ENCODE measurements at places on chromosomes 2 and 18.

GRCh38 chr2:150081775-150082481, 405.5 kb downstream of the RND3 start:
- DNase-seq, result no peak

DNA sequence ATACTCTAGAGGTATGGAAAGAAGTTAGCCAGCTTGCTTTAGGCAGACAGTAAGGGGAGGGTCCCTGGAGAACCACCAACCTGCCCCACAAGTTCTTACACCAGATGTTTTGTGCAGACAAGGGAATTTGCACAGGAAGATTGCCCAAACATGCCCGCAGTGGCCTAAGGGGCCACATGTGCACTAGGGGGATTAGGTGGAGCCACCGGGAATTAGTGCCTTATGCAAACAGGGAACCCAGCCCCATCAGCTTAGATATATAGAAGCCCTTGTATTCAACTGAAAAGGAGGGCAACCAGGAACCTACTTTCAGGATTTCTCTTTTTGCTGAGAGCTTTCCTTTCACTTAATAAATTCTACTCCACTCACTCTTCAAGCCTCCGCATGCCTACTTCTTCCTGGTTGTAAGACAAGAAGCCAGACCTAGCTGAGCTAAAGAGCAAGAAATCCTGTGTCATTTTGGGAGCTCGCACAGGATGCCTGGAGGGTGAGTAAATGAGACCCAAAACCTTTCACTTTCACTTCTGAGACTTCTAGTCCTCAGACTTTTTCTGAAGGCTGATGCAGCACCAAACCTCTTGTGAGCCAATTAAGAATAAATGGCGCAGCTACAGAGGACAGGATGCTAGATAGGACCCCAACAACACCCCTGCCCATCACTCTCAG, 146.3 kb downstream of the GCA start:
- no peak for DNase-seq

DNA sequence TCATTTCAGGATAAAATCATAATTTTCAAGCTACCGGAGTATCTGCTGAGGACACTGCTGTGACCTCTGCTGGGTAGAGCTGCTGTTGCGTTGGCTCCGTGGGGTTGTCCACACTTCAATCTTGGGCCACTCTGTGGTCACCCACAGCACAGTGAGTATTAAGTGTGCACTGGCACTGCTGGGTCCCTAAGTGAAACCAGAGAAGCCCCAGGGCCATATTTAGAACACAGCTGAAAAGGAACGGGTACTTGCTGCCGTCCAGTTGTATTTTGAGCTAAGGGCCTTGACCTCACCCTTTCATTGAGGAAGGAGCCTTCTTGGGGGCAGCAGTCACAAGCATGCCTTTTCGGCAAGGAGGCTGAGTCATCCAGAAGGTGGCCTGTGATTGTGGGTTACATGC, 10.1 kb downstream of the SLC9A4 start:
- no peak for DNase-seq

DNA sequence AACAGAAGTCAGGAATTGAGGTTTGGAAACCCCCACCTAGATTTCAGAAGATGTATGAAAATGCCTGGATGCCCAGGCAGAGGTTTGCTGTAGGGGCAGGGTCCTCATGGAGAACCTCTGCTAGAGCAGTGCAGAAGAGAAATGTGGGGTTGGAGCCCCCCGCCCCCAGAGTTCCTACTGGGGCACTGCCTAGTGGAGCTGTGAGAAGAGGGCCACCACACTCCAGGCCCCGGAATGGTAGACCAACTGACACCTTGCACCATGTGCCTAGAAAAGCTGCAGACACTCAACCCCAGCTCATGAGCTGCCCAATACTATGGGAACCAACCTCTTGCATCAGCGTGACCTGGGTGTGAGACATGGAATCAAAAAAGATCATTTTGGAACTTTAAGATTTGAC, 967.0 kb upstream of the NRXN1 start:
- no peak for DNase-seq

DNA sequence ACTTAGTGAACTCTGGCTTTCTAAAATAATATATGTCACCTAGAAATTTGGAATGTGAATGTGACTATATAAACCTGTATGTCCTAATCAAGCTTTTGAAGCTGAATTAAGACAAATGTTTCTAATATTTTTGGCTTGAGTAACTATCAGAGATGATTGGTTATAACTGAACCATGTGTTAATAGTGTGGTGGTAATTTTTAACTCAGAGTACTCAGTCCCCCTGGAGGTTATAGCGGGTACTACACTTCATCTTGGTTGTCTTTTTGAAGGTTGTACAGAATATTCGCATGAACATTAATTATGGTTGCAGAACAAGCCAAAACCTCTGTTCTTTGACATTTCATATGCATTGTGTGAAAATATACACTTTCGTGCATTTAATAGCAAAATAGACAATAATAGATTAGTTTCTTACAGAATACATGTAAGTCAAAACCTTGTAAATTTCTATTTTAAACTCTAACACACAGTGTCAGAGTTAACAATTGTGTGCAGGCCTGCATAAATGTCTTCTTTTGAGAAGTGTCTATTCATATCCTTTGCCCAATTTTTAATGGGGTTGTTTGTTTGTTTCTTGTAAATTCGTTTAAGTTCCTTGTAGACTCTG, 86.0 kb downstream of the OSBPL6 start:
- no peak for DNase-seq

GRCh38 chr2:236211296-236211695, 43.1 kb upstream of the GBX2 start:
- DNase-seq, result no peak

DNA sequence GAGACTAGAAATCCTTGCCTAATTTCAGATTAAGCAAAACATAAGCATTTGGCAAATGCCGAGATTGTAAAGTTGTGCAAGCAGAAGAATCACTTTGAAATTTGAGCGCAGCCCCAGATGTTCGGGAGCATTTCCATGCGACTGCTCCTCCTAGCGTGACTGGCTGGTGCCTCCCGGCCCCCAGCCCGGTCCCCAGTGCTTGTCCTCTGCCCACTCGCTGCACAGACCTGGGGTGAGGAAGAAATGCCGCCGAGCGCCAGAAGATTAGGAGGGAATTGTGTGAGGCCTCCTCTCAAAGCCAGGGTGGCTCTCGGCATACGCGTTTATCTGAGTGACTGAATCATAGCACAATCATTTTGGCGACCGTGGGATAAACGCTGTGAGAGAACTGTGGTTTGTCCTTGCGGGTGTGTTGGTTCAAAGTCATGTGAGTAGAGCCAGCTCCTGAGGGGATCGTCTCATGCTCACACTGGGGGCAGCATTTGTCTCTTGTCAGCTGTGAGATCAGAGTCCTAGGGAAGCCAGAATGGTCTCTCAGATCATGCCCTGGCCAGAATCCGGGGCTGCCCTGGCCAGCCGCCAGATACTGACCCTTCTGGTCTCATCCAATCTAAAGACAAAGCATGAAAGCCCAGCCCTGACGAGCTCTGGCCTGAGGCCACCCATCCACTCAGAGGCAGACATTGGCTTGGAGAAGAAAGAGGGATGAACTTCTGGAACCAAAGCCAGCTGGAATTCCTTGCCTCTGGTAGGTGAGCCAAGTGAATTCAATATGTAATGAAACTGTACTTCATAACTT, 189.3 kb downstream of the SH3RF3 start:
- DNase-seq, result no peak

GRCh38 chr2:112832841-112833638, 3.5 kb downstream of the IL1B start:
- DNase-seq, result no peak

- no peak for DNase-seq
Measured at GRCh38 chr2:157264099-157264498, 6.6 kb downstream of the GALNT5 start.

- no peak for DNase-seq
Measured at GRCh38 chr18:76573325-76574025, 78.4 kb upstream of the ZNF516 start.

DNA sequence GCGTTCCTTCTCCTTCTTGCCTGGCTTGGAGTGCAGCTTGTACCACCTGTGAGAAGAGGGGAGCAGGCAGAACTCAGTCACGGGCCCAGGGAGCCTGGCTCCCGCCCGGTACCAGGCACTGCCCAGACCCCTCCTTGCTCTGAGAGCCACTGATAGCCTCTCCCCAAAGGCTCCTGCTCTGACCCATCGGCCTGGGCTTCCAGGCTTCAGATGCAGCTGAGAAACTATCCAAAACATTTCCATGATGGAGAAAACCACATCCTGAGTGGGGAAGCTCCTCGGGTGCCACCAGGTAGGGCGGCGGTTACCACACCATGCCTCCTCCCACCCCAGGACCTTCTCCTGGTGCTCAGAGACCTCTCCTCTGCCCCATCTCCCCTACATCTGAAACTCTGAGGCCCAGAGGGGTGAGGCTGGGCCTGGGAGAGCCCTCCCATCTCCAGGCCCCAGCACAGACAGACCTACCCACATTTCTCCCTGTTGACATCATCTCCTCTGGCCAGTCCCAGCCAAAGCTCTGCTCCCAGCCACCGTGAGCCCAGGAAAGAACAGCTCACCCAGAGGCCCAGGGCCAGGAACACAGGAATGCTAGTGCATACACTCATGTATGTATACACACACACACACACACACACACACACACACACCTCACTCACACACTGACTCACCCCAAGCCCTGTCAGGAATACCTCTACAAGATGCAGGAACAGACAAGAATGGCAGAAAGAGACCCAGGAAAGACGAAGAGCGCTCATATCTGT, 17.9 kb upstream of the SFXN5 start:
- no peak for DNase-seq

DNA sequence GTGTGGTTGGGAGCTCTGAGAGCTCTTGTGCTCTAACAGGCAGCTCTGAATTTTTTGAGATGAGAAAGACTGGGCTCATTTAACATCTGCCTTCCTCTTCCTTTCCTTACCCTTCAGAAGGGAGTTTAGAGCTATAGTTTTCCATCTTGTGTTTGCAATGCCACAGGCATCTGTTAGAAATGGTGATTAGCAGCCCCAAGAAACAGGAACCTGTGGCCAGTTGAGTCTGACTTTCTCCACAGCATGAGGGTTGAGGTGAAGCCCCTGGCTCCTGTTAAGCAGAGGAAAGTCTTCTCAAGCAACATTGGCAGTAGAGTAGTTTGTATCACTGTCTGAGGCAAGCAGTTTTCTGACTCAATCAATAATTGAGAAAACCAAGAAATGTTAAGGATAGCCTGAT, 577.4 kb downstream of the ZEB2 start:
- no peak for DNase-seq

DNA sequence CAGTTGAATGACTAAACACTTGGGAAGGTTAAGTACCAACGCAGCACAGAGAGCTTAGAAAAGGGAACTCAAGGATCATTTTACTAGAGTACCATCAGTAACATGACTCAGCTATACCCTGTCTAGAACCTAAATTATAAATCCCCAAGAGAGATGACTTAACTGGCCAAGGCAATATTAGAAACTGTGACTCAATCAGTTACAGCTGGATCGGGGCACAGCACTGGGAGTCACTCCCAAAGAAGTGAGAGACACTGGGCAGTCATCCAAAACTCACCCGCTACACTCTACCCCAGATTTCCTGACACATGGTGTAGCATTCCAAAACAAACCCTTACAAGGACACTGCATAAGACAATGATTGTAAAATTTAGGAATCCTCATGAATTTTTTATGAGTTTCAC, 17.7 kb downstream of the IWS1 start:
- no peak for DNase-seq

DNA sequence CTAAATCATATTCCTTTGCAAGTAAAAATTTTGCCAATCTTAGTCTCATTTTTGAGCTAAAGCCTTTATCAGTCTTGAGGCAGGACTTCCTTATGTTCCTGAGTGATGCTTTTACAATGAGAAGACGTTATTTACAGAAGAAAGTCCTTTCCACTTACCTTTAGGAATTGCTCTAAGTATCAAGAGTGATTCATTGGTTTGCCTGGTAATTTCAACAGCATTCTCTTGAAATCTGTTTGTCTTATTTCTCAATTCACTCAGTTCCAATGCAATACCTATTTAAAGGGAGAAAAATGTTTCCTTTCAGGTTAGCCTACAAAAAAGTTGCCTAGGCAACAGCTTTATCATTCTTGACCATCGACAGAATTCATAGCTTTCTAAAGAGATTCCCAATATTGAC, 137.2 kb downstream of the LAMA1 start:
- DNase-seq, result no peak

DNA sequence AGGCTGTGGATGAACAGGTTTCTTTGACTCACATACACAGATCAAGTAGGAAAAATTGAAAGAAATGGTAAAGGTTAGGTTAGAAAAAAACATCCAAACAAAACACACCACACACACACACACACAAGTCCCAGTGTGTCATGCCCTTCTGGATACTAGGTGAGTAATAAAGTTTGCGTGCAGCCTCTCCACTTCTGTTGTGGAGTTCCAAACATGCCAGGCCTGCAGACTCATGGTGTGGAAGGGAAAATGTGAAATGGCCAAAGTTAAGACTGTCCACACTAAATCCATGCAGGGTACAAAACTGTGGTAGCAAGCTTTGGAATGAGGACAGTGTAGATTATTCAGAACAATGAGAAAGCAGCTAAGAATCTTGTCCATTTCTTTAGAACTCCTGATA, 114.6 kb downstream of the IKZF2 start:
- no peak for DNase-seq

GRCh38 chr2:104378853-104379374, 475.0 kb upstream of the POU3F3 start:
- peak; percentile 51 for DNase-seq

DNA sequence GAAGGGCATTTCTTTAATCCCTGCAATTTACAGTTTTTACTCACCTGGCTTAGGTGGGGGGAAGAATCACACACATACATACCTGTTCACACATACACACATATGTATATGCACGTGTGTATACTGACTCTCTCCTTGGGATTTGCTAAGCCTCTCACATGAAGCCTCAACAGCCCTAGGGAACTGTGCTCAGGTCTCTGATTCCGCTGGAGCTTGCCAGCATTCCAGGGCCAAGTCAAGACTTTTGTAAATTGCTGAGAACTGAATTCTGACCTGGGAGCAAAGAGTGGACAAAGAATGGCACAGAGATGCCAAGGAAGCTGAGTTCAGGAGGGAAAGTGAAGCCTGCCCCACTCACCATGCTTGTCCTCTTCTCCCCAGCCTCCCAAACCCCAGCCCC, 177.3 kb downstream of the TMEM247 start:
- DNase-seq, result no peak

GRCh38 chr2:75025216-75025615, 66.8 kb downstream of the POLE4 start:
- DNase-seq, result no peak

DNA sequence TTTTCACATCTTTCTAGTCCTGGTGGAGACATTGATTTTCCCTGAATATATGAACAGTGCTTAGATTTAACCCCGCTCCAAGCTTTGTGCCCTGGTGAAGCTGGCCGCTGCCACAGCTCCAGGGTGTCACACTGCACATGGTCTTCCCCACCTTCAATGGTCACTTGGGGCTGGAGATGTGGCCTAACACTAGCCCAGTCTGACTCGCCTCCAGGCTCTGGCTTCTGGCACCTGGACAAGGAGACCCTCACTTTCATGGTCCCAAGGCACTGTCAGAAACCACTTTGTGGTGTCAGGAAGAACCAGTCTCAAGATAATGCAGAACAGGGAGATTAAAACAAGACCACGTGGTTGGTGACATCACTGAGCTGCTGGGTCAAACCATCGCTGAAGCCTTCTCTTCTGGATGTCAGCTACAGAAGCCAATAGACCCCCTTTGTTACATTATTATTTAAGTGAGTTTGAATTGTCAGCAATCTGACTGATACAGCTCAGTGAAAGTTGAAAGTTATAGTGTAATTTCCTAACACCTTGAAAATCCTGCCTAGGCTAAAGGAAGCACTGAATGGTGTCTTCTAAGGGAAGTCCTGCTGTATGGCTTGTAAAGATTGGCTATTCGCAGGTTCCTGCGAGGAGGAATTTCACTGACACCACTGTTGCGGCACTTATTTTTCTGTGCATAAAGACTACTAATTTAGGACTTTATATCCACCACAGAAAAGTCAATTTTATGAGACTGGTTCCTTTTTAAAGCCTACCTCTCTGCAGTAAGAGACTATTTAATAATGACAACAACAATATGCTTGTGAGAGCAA, 55.0 kb upstream of the CTDP1 start:
- no peak for DNase-seq
